ENCODE measurements at places on chromosomes 3 and 15.
A peak's percentile ranks its signal among the peaks of the same experiment; 100 is the strongest.

- peak; percentile 51 for DNase-seq
These were observed 18.3 kb downstream of the FBXO22 start for GRCh38 chr15:75921732-75922703.

GRCh38 chr15:42138411-42138810, 18.0 kb downstream of the PLA2G4F start:
- DNase-seq, result no peak

DNA sequence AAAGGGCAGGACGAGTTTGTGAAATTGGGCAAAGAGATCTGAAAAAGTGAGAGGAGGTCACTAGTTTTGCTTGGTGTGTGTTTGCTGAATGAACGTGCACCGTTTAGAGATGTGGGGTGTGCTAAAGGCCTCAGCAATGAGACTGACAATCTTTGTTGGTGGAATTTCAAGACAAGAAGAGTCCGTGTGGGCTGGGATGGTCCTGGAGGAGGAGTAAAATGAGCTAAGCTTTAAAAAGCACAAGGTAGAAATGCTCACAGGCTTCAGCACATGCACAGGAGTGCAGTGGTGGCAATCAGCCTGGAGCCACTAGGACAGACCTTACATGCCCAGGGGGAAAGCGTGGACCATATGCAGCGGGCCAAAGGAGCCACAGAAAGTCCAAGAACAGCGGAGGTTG, 1.5 kb upstream of the CPLX3 start:
- no peak for DNase-seq

GRCh38 chr15:40088929-40089755, 19.5 kb downstream of the BMF start:
- DNase-seq, result no peak

- peak; percentile 50 for DNase-seq
These were observed 98.0 kb upstream of the RORA start for GRCh38 chr15:61327019-61327631.

GRCh38 chr3:11246663-11246970, 25.6 kb upstream of the ATG7 start:
- no peak for DNase-seq

DNA sequence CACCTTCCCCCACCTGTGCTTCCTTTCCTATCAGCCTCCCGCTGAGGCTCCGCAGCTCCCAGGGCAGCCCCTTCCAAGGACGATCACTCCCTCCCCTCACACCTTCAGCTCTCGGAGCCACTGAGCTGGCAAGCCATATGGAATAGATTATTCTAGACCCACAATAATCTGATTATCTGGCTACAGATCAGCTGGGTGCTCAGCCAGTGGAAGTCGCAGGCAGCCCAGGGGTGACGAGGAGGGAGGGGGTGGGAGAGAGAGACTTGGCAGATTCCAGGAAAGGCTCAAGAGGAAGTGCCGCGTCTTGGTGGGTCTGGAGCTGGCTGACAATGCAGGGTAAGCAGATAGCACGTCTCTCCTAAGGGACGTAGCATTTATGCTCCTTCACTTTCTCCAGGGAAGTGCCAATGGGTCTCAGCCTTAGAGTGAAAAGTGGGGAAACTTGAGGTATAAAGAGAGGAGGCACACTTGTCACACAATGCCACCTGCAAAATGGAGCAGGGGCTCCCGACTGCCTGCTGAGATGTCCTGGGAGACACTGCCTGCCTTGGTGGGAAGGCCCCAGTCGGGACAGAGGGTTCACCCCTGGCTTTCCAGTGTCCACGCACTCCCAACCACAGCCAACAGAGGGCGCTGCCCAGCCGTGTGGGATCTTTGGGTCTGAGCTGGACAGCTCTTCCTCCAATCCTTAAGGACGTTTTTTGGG, 9.4 kb upstream of the MESP1 start:
- DNase-seq, result peak; percentile 72

DNA sequence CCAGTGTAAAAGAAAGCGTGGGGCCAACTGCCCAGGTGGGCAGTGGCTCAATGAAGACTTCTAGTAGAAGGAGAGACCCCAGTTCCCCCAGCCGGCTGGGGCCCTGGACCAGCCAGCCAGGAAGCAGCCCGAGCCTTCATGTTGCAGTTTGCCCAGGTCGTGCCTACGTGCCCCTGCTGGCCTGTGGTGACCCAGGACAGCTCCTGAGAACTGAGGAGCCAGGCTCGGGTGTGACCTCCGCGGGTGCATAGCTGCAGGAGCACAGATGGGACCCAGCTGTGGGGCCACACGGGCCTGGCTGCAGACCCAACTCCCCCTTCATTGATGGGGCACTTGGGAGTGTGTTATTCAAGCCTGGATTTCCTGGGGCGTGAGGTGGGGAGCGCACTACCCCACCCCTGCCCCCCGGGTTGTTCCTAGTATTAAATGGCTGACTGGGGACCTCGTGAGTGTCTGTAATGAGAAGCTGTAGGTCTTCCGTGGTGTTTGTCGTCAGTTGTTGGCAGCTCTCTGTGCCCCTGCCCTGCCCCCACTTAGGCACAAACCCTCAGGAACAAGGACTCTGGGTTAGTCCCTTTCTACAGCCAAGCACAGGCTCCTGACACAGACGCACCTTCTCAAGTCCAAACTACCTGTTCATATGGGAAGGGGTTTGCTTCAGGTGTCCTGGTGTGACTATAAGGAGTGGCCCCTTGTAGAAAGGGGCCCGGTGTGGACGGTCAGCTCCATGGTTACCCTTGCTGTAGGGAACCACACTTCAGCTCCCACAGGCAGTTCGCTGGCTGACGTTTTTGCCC, 39.1 kb downstream of the IDH2 start:
- DNase-seq, result peak; percentile 41

DNA sequence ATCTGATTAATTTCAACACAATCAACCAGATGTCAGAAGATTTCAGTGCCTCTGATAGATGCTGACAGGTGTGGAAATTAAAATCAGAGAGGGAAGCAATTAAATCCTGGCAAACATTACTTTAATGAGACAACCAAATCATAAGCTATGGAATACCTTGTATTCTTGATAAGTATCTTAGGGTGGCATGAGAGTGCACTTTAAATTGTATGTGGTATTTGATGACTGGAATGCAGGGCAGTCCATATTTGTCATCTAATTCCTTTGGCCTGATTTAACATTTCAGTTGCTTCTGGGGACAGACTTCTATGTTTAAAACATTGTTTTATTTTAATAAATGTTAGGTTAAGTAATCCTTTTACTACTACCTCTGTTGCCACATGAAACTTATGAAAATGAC, 184.1 kb downstream of the LPP start:
- no peak for DNase-seq

GRCh38 chr3:72810659-72811434, 37.4 kb downstream of the SHQ1 start:
- DNase-seq, result peak; percentile 85

- no peak for DNase-seq
These were observed 56.5 kb downstream of the OTOL1 start for GRCh38 chr3:161552984-161553560.

DNA sequence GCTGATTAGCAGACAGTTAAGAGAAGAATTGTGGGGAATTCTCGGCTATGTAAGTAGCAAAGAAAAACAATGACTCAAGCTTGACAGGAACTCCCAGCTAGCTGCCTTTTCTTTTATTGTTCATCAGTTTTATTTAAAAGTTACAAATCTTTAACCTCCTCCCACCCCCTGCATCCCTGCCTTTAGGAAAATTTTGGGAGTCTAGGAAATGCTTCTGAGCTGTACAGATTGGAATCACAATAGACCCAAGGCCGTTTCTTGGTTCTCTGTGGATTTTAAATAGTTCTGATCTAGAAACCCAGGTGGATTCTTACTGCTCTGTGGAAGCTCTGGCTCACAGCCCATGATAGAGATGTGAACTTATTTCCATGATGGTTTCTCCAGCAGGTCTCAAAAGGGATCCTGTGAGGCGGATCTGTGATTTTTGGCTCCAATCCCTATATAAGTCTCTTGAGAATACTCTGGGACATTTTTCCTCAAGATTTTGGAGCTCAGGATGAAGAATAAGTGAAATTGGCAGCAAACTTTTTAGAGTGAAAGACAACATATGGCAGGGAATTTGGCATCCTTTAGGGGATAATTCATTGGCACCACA, 312.3 kb downstream of the EPHA3 start:
- DNase-seq, result no peak

- no peak for DNase-seq
These were observed 38.6 kb downstream of the FAM3D start for GRCh38 chr3:58627941-58628340.

DNA sequence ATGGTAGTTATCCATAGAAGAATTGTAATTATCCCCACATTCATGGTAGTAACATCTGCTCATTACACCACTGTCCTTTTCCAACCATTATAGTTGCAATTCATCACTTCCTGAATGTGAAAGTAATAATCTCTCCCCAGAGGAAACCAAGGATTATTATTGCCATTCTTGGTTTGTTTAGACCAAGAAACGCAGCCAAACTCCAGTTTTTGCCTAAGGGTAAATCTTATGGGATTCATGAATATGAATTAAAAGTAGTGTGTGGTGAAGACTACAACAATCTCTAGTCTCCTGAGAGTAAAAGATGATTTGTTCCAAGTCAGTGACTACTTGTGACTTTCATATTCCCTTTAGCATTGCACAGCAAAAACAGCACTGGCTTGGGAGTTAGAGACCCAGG, 45.7 kb upstream of the ABI3BP start:
- DNase-seq, result no peak

DNA sequence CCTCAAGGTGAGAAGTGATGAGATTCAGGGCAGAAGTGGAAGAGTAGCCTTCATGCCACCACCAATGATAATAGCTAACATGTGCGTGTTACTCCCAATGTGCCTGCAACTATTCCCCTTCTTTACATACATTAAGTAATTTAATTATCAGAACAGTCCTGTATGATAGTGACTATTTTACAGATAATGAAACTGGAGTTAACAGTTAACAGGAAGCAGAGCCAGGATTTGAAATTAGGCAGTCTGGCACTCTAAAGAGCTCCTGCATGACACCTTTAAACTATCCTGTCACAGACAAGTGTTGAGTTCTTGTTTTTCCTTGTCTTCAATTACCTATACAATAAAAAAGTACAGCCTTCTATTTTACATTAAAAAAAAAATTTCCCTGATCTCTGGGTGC, 148.8 kb downstream of the LEKR1 start:
- DNase-seq, result no peak

GRCh38 chr3:64216274-64217147, 8.8 kb downstream of the PRICKLE2 start:
- peak; percentile 52 for DNase-seq

DNA sequence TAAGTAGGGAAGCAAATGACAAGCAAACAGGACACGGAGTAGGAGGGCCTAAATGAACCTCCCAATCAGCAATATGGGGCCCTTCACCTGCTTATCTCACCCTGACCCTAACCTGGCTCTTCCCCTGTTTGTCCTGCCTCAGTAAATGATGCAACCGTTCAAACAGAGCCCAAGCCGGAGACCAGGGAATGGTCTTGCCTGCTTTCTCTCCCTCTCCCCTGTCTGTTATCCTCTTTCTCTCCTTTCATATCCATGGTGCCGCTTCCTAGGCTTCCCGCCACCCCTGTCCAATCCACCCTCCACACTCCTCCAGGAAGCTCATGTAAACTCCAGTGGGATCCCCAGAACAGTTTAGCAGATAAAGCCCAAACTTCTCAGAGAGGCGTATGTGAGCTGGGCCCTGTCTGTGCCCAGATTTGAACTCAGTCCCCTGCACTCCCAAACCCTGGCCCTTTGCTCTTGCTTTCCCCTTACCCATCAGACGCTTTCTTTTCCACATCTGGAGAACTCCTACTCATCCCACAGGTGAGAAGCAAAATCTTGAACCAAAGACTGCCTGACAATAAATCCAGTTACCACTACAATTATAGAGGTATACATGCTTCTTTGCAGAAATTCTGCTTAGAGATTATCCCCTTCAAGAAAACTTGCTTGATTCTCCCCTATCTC, 45.7 kb upstream of the STT3B start:
- DNase-seq, result no peak

DNA sequence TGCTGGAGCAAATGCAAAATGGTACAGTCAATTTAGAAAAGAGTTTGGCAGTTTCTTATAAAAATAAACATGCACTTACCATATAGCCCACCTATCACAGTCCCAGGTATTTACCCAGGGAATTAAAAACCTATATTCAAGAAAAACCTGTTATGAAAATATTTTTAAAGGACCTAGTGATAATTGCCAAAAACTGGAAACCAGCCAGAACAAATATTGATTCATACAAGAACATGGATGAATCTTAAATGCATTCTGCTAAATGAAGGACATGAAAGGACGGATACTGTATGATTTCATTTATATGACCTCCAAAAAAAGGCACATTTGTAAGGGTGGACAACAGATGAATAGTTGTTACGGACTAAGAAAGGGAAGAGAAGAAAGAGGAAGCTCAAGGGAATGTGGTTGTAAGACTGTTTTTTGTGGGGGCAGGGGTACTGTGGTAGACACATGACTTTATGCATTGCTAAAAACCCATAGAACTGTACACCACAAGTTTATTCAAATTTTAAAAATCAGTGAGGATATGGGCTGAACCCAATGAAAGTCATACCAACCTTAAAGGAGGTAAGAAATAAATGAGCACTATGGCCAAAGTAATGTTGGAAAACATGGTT, 61.0 kb downstream of the ZBBX start:
- DNase-seq, result no peak

DNA sequence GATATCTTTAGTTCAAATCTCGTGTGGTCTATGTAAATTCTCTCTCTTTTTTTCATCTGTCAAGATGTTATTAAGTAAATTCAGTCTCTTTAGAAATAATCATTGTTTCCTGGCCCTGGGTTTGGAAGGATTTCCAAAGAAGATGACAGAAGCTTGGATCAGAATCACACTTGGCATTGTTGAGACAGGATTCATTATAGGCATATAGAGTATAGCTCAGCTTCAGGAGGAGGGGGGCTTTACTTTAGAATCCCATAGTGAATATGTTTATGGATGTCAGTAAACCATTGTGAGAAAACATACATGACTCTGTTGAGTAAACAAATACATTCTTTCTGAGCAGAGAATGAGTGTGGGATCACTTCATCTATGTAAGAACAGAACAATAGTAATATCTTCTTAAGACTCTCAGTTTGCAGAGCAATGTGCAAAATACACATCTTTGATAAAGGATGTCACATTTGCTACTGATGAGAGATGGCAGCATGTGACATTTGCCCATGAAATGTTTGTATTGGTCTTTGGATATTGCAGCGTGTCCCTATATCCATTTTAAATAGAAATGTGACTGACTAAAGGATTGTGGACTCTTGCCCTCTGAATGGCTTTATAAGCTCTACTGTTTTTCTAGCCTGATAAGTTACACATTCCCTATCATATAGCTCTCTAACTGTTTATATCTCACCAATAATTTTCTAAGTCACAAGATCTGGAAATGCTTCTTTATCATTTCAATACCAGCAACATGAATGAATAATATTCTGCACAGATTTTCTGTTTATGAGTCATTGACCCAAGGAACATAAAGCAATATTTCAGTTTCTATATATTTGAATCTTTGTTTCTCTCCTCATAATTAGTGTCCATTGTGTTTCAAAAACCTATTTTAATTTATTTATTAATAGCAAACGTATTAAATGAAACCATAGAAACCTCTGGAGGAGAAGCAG, 95.6 kb upstream of the THRB start:
- DNase-seq, result peak; percentile 97

Measured in lung (tissue), 17 donors.